ENCODE measurements at places on chromosomes 12 and 14.

- DNase-seq = no peak
These were observed 19.6 kb upstream of the TC2N start for GRCh38 chr14:91886961-91887360.

DNA sequence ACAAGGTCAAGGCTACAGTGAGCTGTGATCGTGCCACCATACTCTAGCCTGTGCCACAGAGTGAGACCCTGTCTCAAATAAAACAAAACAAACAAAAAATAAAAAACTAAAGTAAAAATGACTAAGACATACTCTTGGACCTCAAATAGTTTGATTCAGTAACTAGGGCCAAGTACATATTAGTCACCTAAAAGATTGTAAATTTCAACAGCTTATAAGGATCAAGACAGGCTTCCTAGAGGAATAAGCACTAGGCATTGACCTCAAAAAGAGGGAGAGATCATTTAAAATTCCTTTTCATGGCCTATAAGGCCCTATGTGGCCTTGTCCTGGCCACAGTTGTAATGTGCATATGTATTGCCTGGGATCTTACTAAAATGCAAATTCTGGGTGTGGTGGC is 46.0 kb upstream of the CHST11 start:
- DNase-seq = peak; percentile 42

GRCh38 chr12:105030820-105031807 is 45.0 kb downstream of the NOPCHAP1 start:
- DNase-seq = no peak

GRCh38 chr12:94445662-94446061 is 14.0 kb downstream of the CEP83 start:
- DNase-seq = no peak

GRCh38 chr12:102483466-102483865 is 3.1 kb upstream of the IGF1 start:
- no peak for DNase-seq

GRCh38 chr12:22743700-22744099 is 118.7 kb downstream of the ETNK1 start:
- DNase-seq = no peak

DNA sequence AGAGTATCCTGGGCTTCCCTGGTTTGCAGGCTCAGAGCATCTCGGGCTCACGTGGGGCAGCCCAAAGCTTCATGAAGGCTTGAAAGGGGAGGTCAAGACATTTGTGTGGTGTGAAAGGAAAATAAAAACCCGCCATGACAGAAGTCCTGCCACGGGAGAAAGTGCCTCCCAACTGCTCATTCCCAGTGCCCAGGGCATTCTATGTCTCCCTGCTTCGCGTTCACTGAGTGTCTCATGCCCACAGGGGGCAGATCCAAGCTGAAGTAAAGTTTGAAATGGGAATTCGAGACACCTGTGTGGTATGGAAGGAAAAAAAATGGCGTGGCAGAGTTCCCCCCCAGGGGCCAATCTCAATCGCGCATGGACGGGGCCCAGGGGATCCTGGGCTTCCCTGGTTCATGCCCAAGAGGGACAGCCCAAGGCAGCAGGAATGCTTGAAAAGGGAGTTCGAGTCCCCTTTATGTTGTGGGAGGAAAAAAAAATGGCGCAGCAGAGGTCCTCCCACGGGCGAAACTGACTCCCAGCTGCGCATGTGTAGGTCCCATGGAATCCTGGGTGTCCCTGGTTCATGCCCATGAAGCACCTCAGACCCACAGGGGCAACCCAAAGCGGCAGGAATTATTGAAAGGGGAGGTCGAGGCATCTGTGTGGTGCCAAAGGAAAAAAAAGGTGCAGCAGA is 576.7 kb downstream of the ALG10 start:
- DNase-seq = peak; percentile 1

GRCh38 chr12:69620921-69621320 is 10.2 kb upstream of the LRRC10 start:
- no peak for DNase-seq

DNA sequence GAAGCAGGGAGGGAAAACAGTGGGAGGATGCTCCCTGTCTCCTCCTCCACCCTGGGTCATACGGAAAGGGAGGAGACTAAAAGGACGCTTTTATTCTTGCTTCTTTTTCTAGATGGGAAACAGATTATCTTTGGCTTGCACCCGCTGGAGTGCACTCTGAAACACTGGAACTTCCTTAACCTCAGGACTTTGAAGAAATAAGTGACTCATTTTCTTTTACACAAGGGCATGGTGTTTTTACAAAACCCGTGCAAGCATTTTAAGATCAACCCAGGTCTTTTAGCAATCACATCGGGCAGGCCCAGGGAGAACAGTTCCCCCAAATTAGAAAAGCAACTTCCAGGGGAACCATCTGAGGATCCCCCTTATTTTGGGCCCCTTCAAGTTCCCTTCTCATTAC is 80.9 kb upstream of the TSPAN11 start:
- no peak for DNase-seq

GRCh38 chr12:83470749-83471148 is 784.0 kb downstream of the TMTC2 start:
- no peak for DNase-seq

DNA sequence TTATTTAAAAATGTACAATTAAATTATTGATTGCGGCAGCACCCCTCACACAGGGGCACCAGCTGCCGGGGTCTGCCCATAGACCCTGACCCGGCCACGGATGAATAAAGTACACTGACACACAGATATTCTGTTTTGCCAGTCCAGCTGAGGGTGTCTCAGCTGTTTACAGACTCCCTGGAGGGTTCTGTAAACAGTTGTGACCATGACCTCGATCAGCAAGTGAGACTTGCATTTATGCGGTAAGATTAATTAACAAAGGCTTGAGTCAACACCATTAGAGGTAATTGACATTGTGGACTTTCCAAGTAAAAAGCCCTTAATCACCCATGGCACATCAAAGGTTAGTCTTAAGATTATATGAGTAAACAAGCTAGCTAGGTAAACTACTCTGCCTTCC is 94.3 kb downstream of the FUT8 start:
- no peak for DNase-seq

- peak; percentile 66 for DNase-seq
These were observed 119.3 kb upstream of the MDM1 start for GRCh38 chr12:68451261-68452077.

DNA sequence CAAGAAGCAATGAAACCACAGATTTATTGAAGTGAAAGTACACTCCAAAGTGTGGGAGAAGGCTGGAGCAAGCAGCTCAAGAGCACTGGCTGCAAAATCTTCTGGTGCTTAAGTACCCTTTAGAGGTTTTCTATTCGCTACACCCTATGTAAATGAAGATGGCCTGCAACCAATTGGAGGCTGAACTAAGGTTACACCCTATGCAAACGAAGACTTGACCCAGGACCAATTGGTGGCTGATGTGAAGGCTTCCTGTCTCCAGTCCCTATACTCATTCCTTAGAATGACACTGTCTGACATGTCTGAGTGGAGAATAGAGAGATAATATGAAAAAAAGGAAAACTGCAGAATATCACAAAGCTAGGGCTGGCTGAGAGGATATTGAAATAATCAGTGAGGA is 57.2 kb downstream of the ALG10B start:
- DNase-seq = no peak

DNA sequence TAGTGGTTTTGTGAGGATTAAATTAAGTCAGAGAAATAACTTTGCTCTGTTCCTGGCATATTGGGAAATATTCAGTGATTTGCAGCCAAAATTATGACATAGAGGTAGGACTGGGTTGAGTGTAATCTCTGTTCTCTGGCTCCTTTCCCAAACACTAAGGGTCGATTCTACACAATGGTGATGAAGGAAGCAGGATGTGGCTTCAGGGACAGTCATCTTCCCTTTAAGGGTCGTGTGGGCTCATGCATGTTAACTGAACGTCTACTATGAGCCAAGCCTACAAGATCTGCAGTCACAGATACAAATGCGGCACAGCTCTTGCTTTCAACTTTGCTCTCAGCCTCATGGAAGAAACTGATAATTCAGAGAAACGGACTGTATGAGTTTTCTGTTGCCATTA is 381.6 kb downstream of the VRK1 start:
- no peak for DNase-seq

- no peak for DNase-seq
These were observed 101.8 kb upstream of the EGLN3 start for GRCh38 chr14:34052658-34053014.

DNA sequence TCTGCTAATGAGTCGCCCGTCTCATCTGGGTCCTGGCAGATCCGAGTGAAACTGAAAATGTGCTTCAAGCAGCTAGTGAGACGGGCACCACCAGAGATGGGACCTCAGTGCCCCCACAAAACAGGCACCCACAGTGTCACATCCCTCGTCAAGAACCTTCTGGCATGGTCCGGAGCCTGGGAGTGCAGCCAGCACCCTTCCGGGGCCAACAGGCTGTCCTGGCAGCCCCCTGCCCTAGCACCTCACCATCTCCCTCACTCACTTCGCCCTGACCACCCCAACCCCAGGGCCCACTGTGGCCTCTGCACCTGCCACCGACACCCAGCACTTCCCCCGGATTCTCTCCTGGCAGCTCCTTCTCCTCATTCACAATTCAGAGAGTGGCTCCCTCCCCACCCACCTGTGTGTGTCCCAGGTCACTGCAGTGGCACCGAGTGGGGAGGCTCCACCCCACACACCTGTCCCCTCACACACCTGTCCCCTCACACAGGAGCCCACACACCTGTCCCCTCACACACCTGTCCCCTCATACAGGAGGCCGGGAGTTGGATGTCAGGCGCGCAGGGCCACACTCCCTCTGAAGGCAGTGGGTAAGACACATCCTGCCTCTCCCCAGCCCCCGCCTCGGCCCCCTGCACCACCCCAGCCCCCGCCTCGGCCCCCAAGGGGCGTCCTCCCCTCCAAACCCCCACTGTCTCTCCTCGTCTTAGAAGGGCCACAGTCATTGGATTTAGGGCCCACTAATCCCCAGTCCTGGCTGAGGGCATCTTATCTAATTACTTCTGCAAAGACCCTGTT is 7.9 kb downstream of the GALNT9 start:
- no peak for DNase-seq

DNA sequence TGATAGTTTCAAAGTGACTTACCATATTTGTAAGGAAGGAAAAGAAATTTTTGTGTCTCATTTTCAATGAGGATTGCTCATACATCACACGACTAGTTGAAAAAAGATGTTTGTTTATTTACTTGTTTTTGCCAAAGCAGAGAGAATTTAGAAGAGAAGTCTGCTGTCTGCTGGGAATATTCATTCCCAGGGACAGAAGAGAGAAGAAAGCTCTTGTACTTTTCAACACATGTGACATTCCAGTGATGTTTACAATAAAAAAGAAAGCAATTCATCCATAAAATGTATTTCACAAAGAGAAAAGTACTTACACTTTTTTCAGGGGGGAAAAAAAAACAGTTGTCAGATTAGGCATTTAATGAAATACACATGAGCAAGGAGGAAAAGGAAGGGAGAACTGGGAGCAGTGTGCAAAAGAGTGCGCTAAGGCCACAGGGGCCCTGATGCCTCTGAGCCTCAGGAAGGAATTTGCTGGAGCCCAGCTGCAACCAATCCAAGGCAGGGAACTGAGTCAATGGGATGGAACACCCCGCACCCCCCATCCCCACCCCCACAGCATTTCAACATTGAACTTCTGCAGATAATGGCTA is 115.0 kb downstream of the RPAP3 start:
- DNase-seq = peak; percentile 39

GRCh38 chr12:44077294-44077693 is 241.4 kb downstream of the TMEM117 start:
- DNase-seq = no peak

GRCh38 chr12:106248846-106249371 is 1.1 kb upstream of the CKAP4 start:
- peak; percentile 34 for DNase-seq

- no peak for DNase-seq
These were observed 627 bp downstream of the TESC start for GRCh38 chr12:117098361-117099217.

DNA sequence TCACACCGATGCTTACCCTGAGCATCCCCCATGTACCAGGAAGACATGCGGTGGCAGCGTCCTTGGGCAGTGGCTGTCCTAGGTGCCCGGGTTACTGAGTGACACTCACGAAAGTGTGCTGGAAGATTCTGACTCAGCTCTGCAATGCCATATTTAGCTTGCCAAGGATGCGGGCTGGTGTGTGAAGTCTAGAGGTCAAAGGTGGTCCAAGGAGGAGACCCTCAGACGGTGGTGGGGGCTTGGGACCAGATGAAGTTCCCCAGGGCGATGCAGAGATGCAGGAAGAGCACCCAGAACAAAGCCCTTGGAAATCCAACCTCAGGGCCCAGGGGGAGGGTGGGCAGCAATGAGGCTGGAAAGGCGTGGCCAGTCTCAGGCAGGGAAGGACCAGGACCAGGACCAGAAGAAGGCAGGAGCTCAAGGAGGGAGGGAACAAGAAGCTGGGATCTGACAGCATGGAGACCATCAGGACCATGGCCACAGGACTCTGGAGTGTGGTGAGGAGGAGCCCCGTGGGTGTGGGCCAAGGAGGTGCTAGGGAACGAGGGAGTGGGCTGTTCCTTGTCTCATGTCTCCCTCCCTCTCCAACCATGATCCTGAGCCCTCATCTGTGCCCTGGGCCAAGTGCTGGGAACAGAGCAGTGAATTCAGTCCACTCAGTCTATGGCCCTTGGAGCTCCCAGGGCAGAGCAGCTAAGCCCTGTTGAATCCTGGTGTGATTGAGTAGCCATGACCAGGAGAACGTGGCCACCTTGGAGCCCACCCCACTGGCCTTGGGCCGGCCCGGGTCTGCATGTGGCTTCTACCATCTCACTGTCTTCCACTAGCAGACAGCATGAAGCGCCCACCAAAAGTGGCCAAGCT is 310.1 kb upstream of the DIO3 start:
- DNase-seq = peak; percentile 7

Data from AG20443 (cell line).